ENCODE measurements at places on chromosomes 1 and 21.

- DNase-seq = no peak
Measured at GRCh38 chr1:83828456-83828855, 170.5 kb downstream of the TTLL7 start.

DNA sequence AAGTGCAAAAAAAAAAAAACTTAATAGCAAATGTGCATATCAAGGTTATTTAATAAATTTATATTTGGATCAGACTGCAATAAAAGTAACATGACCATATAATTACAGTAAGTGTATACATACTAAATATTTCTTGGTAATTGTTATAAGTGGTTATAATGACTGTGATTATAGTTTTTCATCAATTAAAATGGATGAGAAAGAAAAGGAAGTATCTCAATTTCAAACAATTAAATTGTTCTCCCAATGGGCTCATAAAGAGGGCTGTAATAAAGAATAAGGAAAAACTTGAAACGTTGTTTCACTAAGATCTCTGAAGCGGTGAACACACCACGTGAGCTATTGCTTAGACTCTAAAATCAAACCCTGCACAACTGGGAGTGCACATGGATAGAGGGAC lies 104.1 kb downstream of the CDC42BPA start:
- DNase-seq = no peak

DNA sequence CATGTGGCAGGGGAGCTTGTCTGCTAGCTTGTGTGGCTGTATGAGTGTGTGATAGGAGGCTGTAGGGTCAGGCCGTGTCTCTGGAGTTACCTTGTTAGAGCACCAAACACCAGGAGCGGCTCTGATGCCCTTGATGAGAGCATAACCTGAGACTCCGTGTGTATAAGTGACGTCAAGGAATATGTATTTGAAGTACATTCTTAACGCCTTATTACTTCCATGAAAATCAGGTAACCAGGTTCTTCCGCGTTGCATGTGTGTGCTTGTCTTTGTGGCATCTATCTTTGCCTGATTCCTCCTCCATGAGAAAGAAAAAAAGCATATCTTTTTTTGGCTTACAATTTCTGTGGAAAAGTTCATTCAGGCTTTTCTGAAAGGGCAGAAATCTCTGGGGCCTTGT lies 4.6 kb downstream of the OLFML3 start:
- no peak for DNase-seq

- no peak for DNase-seq
Measured at GRCh38 chr1:94327001-94327690, 89.8 kb upstream of the ARHGAP29 start.

GRCh38 chr21:45636951-45637646 lies 6.4 kb upstream of the PCBP3 start:
- no peak for DNase-seq

DNA sequence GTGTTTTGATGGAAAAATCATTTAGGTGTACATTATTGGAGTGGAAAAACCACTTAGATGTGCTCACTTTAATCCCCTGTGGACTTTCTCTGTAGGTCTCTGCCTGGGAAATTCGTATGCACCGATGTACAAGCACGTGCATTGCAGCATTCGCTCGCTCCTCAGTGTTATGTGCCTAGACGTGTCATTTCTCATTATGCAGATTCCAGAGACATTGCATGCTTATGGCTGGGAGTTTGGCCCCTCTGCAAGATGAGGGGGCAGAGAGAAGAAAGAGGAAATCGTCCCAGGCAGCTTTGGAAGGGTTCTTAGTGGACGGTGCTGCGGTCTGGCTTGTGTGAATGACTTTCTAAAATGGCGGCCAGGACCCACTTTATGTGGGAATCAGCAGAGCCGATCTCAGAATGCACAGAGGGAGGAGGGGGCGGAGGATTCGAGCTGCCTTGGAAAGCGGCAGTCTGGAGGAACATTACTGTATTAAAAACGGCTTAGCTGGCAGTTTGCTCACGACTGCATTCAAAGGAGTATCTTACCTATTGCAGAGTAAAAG lies 2.3 kb downstream of the SPEN start:
- peak; percentile 94 for DNase-seq

DNA sequence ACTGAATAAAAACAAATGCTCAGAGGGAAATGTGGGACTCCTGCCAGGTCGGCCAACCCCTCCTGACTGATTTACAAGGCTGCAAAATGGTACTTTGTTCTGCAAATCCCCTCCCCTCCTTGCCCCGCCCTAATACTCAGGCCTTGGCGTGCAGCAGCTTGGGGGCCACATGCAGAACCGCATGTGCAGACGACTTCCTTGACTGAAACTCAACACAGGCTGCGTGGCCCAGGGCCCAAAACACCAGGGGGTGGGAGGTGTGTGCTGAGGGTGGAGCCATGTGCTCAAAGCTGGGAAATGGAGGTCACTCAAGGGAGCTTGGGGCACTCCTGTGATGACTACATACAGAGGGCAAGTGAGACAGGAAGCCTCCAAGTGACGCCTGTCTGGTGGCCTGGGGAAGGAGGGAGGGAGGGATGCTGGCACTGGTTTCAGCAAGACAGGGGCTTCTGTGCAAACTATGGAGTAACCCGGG lies 87.2 kb downstream of the MRPL37 start:
- DNase-seq = no peak

GRCh38 chr1:17887661-17888371 lies 132.7 kb downstream of the ACTL8 start:
- DNase-seq = no peak

GRCh38 chr1:97243973-97244560 lies 522.5 kb downstream of the PTBP2 start:
- no peak for DNase-seq

DNA sequence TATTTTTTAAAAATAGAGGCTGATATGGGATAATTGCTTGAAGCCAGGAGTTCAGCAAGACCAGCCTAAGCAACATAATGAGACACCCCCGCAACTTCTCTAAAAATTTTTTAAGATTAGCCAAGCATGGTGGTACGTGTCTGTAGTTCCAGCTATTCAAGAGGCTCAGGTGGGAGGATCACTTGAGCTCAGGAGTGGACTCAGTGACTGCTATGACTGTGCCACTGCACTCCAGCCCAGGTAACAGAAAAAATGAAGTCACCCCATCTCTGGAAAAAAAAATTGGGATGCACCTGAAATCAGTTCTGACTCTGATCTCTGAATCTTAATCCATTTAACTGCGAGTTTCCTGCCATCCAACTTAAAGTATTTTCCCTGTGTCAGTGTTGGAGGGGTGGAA lies 124.2 kb downstream of the MRPS6 start:
- DNase-seq = no peak

- DNase-seq = no peak
Measured at GRCh38 chr1:242586360-242586680, 61.8 kb upstream of the PLD5 start.

DNA sequence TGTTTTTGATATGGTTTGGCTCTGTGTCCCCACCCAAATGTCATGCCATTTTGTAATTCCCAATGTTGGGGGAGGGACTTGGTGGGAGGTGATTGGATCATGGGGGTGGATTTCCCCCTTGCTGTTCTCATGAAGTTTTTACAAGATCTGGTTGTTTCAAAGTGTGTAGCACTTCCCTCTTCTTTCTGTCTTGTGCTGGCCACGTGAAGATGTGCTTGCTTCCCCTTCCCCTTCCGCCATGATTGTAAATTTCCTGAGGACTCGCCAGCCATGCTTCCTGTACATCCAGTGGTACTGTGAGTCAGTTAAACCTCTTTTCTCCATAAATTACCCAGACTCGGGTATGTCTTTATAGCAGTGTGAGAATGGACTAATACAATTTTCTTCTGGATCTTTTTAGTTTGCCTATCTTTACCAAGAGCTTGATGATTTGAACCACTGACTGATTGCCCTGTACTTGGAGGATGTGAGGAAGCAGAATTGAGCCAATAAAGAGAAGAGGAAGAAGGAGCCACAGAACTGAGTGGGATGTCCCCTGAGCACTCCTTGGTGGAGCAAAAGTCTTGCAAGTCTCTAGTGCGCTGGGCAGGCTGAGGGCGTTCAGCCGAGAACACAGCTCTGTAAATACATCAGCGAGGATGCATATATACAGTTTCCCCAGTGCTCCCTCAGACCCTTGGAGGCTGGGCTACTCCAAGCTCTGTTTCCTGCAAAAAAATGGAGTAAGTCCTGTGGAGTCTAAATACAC lies 102.6 kb downstream of the CYYR1 start:
- DNase-seq = no peak

- DNase-seq = no peak
Measured at GRCh38 chr21:32921632-32922230, 104.0 kb upstream of the OLIG2 start.

DNA sequence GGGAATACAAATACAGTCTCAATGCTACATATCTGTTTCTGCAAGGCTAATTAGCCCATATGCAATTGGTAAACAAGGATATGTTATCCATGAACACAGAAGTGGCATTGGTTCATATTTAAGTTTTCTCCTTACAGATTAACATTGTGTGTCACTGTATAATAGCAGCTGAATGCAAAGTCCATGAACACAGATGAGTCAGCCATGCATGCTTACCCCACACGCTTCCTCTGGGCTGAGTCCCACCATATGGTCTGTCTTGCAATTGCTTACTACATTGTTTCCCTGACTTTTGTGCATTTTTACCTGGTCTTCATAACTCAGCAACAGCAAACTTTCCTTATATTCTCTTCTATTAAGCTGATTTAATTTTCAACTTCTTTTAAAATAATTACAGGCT lies 41.5 kb upstream of the TSNAX start:
- no peak for DNase-seq

- DNase-seq = no peak
Measured at GRCh38 chr1:51230501-51231078, 5.5 kb upstream of the RNF11 start.

DNA sequence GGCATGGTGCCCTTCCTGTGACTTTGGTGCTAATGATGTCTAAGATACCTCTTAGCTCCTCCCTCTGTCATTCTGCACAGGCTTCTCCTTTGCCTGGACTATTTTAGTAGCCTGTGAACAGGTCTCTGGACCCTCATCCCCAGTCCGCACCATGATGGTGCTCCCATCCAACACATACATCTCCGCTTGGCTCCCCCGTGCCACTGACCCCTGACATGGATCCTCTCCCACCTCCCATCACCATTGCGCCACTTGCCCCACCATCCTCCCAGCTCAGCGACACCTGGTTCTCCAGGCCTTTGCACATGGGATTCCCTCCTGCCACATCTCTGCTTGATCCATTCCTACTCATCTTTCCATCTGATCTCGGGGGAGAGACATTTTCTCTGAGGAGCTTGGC lies 33.9 kb downstream of the RUNX3 start:
- no peak for DNase-seq

DNA sequence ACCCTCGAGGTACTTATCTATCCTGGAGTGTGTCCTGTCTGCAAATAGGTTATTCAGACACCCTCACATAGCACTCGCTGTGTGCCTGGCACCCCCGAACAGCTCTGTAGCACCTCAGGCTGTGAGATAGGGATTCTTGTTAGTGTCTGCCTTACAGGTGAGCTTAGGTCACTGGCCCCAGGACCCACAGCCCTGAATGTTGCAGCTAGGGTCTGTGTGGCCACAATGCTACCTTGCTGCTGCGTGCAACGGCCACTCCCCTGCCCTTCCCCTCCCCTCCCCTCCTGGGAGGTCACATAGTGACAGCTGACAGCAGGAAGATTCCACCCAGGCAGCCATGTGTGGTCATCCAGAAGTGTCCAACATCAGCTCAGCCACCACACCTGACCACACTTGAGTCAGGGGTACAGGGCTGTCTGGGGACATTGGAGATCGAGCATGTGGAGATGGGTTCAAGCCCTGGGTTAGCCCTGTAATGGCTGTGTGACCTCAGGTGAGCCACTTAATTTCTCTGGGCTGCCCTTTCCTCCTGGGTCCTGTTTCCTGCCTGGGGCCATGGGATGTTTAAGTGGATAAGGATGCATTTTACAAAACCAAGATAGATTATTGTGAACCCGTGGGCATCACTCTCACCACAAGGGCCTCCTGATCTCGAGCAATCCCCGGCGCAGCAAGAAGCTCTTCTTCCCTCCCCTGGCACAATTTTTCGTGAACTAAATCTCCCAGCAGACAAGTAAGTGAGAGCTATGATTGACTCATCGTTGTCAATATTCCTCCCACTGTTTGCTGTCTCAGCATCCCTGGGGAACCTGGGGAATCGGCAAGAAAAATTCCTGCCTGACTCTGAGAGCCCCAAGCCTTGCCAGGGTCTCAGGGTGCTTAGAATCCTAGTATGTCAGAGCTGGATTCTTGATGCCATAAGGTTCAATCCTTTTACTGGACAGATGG lies 208.7 kb downstream of the PTPRU start:
- no peak for DNase-seq

Measured in NCI-H510A (cell line).